ENCODE measurements at places on chromosomes 16 and 17.
A peak's percentile ranks its signal among the peaks of the same experiment; 100 is the strongest.

DNA sequence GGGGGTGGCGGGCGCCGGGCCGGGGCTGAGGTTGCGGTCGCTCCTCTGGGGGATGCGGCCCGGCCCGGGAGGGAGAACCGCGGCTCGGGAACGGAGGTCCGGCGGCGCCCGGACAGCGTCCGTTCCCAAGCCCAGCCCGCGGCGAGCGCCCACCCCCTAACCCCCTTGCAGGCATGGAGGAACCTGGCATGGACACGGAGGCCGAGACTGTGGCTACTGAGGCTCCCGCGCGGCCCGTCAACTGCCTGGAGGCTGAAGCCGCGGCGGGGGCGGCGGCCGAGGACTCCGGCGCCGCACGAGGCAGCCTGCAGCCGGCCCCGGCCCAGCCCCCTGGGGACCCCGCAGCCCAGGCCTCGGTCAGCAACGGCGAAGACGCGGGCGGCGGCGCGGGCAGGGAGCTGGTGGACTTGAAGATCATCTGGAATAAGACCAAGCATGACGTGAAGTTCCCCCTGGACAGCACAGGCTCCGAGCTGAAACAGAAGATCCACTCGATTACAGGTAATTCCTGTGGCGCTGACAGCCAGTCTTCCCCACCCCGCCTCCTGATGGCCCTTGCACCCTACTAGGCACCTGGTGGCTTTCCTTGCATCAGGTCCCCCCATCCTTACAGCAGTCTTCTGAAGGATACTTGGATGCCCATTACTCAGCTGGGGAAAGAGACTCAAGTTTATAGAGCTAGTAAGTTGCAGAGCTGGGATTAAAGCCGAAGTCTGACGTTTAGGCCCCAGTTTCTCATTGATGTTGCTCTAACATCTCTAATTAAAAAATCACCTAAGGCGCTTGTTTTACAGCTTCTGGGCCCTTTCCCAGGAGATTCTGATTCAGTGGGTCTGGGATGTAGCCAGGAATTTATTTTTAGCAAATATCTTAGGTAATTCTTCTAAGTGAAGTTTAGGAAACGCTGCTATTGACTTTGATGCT is 514 bp downstream of the UBFD1 start:
- no peak for DNase-seq

GRCh38 chr17:79183293-79184158 is 108.9 kb downstream of the ENGASE start:
- DNase-seq: peak; percentile 26

DNA sequence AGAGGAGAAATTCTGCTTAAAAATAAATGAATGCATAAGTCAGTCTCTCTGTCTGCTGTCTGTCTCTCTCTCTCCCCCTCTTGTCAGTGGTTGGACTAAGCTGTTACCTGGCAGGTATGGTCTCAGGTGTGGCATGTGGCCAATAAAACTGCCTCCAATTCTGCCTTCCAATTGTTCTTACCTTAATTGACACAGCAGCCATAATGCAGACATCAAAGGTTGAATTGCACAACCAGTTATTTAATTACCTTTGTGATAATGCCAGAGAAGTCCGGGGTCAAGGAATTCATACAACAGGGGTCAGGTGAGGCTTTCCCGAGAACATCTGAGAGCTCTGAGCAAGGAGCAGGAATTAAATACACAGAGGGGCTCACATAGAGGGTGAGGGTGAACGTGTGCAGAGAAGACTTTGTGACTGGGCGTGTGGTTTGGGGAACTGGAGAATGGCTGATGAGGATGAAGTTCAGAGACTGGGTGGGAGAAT is 78.8 kb upstream of the CDYL2 start:
- DNase-seq: no peak

DNA sequence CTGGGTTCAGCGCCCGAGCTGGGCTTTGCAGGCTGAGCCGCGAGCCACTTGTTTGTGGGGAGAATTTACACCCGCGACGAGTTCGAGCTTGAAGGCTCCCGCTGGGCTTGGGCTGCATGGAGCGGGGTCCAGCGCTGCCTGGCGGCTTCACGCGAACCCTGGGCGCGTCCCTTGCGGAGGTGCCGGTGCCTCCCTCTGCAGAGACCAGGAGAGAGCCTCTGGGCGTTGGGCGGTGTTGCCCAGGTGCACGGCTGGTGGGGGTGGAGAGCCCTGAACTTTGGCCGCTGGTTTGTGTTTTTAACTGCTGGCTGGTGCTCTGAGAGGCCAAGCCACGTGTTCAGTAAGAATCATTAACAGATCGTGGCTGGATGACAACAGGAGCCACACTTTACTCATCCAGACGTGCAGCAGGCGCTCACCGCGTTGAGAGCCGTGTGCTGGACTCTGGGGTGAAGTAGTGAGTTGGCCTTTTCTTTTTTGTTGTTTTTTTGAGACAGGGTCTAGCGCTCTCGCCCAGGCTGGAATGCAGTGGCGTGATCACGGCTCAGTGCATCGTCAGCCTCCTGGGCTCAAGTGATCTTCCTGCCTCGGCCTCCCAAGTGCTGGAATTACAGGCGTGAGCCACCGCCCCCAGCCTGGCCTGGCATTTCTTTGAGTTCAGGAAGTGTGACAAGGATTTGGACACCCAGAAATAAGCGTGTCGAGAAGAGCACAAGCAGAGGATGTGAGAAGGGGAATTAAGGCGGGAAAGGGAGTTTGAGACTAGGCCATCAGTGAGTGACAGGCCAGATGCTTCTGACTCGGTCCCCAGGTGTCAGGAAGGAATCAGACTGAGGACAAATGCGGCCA is 827 bp downstream of the CDK10 start:
- peak; percentile 41 for DNase-seq

- DNase-seq: peak; percentile 94
Measured at GRCh38 chr17:28552176-28552999, at the start of gene UNC119. Gene UNC119, minus strand, starts transcription at chr17:28552624. Its CDS starts 67 bp downstream, at chr17:28552557.

DNA sequence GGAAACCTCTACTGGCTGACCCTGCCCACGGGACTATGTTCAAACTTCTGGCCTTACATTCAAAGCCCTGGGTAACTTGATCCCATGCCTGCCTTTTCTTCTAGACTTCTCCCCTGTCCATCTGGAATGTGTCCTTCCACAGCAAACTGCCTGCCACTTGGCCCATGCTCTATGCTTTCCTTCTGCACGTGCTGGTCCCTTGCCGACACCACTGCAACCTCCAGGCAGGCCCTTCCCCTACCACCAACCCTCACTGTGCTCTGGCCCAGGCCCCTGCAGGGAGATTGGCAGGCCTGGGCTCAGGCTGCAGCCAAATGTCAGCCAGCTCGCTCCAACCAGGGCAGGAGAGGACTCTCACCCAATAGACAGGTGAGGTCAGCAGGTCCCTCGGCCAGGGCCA is 11.0 kb downstream of the HSD11B2 start:
- DNase-seq: no peak

DNA sequence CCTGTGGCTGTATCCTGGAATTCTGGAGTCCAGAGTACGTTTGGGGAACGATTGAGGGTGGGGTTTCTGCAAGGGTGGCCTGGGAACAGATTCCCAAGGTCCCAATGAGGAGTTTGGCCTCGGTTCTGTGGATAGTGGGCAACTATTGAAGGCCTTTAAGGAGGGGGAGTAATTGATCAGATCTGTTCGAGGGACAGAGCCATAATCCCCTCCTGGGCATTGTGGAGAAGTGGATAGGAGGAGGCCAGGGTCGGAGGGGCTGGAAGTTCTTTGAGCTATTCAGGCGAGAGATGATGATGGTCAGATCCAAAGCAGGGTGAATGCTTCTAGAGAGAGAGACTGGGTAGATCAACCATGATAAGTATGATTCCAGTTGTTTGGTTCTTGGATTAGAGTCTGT is 173.4 kb downstream of the SNX29 start:
- no peak for DNase-seq

DNA sequence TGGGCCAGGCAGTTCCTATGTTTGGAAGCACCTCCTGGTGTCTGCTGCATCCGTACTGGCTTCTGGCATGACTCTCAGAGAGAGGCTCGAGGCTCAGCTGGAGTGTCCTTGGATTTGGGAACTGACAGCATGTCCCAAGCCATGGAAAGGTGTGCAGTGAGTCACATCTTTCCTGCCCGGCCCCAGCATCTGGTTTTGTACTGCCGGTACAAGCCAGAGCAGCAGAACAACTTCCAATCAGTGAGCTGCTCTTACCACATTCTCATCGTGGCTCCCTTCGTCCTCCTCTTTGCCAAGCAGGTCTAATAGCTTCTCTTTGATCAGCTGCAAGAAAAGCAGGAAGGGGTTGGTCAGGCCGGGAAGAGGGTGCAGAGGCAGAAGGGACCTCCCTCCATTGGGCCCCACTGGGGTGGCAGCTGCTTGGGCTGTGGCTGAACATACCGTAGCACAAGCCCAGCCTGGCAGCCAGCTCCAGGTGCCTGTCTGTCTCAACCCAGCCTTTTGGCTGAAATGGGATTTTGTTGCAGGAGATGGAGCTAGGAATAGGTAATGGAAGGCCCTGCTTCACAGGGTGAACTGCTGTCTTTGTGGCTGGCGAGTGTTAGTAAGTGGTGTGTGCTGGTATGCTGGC is 24.2 kb downstream of the SPACA3 start:
- no peak for DNase-seq

DNA sequence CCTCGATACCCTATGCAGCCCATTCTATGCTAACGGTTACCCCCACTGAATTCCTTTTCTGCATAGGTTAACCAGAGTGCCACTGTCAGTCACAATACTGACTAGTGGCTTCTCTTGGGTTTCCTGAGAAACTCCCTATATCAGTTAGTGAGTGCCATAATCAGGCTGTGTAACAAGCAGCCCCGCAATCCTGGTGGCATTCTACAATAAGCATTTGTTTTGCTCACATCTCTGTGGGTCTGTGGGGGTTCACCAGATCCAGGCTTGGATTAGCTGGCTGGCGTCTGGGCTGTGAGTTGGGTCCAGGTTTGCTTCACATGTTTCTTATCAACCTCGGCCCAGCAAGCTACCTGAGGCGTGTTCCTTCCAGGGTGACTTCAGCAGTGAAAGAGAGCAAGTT is 42.4 kb downstream of the TMEM235 start:
- DNase-seq: no peak

GRCh38 chr17:57966246-57966645 is 11.0 kb upstream of the CUEDC1 start:
- no peak for DNase-seq

- peak; percentile 74 for DNase-seq
Measured at GRCh38 chr16:3045758-3046640, at the start of gene MMP25. Gene MMP25, plus strand, starts transcription at chr16:3046561. Its CDS starts 357 bp downstream, at chr16:3046918.

DNA sequence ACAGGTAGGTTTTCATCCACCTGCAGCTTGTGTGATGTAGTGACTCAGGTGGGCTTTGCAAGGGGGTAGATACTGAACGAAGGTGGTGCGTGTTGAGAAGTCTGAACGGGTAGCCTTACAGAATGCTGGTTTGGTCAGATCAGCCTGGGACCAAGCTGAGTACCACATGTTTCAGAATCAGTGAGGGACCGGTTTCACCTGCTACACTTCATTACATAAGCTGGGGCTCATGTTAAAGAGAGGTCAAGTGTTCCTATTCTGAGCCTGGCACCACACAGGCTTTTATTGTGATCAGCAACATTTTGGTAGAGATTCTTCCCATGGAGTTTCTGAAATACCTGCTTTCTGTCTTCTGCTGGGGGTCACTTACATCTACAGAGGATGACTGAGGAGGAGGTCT is 207.4 kb upstream of the EEF2KMT start:
- DNase-seq: no peak

DNA sequence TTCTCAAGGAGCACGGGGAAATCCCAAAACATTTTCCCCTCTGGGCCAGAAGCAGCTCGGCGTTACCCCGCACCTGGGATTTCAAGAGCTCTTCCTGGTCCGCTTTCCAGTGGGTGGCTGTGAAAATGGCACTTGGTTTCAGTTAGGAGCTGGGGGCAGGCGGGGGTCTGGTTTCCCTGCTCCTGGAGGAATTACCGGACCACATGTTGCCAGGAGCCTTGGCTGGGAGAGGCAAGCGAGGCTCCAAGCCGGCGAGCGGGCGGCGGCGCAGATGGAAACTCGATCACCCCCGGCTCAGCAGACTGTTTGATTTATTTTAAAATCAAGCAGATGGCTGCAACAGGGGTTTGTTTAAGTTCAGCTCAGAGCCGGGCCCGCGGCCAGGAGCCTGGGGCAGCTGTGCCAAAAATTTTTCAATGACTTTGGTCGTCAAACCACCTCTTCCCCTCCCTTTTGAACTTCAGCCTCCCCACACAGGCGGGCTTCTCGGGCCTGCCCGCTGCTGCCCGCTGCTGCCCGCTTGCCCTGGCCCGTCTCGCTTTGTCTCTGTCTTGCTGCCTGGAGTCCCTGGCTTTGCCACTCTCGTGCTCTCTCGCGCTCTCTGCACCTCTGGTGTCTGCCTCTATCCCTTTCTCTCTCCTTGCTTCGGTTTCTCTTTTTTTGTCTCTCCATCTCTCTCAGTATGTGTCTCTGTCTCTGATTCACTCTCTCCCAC is 108.0 kb upstream of the CIBAR2 start:
- DNase-seq: no peak

DNA sequence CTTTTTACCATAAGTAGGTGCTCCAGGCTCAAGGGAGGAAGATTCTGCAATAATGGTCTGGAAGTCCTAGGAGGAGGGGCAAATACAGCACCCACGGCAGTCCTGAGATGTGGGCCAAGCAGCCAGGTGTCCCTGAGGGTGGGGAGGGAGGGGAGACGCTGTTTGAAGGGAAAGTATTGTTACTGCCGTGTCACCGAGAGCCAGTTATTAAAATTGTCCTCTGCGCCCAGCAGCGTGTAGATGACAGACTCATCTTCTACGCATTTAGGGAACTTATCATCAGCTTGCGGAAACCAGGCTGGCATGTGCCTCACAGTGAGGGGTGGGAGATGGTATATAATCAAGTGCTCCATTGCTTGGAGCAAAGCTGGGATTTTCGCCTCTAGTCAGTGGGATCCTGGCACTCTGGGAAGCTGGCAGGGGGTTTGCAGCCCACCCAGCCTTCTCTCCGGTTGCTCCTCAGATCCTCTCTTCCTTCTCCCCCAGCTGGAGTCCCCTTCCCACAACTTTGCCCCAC is 104.6 kb downstream of the OR1D5 start:
- no peak for DNase-seq

DNA sequence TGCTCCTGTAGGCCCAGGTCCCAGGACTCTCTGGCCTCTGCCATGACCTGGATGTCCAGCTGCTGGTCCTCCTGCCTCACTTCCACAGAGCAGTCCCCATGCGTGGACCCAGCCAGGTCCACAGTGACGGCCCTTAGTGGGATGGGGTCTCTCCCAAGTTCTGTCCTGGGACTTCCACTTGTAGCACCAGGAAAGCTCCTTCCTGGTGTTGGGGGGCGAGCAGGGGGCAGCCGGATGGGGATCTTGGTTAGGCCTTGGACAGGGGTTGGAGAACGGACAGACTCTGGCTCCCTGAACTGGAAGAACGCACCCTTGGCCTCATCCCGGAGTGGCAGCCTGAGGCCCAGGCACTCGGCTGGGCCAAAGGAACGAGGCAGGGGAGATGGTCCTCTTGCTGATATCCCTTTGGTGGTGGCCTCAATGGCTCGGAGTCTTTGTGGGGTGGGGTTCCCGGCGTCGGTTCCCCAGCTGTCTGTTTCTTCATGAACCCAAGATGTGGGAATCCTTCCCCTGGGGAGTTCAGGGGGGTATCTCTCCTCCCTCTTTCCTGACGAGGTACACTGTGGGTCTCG is 7.2 kb downstream of the GAS2L2 start:
- DNase-seq: no peak

DNA sequence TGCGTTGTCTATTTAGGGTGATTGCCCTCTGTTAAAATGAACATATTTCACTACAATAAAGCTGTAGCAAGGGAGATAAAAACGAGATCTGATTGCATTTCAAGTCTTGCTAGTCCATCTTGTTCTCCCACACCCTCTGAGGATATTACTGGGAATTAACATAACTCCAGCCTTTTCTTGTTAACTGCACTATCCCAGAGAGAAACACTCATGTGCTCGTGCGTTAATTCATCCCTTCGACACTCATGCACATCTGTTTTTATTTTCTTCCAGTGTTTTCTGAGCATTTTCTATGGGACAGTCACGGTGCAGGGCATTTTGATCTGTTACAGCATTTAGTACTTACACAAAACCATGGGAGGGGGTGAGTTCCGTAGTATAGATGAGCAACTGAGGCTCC is 202.1 kb downstream of the CYLD start:
- no peak for DNase-seq
